K562 (cell line): ENCODE measurements at places on chromosomes 2 and 18. TPM values are rescaled to one million over a fixed set of nuclear protein-coding genes. Genes with fewer than 3 reads are reported as not detected.

The SCN9A gene
- 4.7 and 5.0 TPM in 2 replicates for polyA plus RNA-seq

The SCN2A gene
- 0.16 and 0.34 TPM in 2 replicates for polyA plus RNA-seq

- no peak for DNase-seq
These were observed 7.0 kb downstream of the ZBTB14 start for GRCh38 chr18:5288517-5288935.

- DNase-seq: no peak
These were observed 166.7 kb upstream of the ZNF521 start for GRCh38 chr18:25518716-25519053.
